Left lung (tissue), 14 donors: ENCODE measurements at places on chromosomes 5 and 9. TPM values are rescaled to one million over a fixed set of nuclear protein-coding genes. Genes with fewer than 3 reads are reported as not detected.

GRCh38 chr9:19155106-19155935 lies 28.0 kb upstream of the PLIN2 start:
- peaks cover 39% of the 10 kb centered on the region for H3K4me1 ChIP-seq
- H3K27ac ChIP-seq, result peak overlapping the region; percentile 64

The SPINK6 gene
- polyA plus RNA-seq, result not detected

The PCDHAC1 gene
- 0.31 TPM for polyA plus RNA-seq

The SH3RF2 gene
- polyA plus RNA-seq, result 0.40 TPM
